ENCODE measurements at places on chromosomes 1 and 21.

GRCh38 chr1:96999191-96999590 is 277.6 kb downstream of the PTBP2 start:
- no peak for DNase-seq

GRCh38 chr1:167723707-167724323 is 2.0 kb downstream of the MPZL1 start:
- no peak for DNase-seq

DNA sequence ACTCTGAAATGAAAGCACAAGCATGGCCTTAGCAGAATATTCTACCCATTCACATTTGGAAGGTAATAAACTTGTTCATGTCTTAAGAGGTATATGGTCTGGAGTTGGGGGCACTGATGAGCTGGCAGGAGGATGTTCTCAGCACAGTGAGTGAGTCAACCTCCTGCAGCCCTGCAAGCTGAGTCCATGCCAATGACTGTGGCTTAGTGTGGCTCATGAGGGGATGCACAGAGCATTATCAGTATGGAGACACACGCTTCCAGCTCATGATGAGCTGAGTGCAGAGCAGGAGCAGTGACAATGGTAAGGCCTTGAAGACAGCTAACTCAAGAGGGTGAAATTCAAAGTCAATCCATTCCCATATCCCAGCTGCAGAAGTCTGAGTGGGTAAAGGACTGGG is 102.3 kb downstream of the TNFSF18 start:
- peak; percentile 87 for DNase-seq

DNA sequence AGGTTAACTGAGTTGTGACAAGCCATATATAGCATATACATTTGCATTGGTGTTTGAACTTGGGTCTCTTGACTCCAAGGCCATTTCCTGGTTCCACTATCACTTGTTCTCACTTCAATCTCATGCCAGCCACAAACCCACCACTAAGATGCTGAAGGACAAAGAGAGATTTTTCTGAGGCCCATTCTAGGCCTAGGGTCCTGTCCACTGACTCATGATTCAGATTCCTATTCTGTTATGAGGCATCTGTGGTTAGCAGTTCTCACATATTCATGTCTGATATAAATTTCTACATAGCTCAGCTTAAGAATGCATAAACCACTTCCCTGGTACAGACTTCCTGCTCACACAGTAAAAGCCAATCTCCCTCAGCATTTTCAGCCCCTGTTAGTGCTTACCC is 326.1 kb upstream of the BEND5 start:
- DNase-seq: peak; percentile 96

DNA sequence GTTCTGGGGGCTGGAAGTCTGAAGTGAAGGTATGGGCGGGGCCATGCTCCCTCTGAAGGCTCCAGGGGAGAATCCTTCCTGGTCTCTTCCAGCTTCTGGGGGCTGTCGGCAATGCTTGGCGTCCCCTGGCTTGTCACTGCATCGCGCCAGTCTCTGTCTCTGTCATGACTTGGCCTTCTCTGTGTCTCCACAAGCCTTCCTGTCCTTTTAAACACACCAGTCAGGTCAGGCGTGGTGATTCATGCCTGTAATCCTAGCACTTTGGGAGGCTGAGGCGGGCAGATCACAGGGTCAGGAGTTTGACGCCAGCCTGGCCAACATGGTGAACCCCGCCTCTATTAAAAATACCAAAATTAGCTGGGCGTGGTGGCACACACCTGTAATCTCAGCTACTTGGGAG is 125.3 kb downstream of the ACTL8 start:
- no peak for DNase-seq
